ENCODE measurements at places on chromosomes 11 and 22.

- DNase-seq = no peak
These were observed 60.1 kb upstream of the GUCY1A2 start for GRCh38 chr11:107078375-107078774.

GRCh38 chr11:123454060-123454651, 24.1 kb downstream of the GRAMD1B start:
- DNase-seq = peak; percentile 53

DNA sequence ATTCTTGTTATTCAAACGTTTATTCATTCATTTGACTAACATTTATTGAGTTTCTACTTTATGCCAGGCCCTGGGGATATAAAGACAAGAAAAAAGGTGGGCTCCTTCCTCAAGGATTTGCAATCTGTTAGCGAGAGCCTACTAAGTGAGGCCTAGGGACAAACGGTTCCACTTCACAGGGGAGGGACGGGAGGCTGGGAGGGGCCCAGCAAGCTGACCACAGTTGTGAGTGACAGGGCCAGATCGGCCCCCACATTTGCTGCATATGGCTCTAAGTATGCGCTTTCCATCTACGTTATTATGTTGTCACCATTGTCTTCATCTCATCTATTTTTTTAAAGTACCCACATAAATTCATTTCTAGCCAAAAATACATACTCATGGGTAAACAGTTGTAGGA, 271.1 kb downstream of the BUD13 start:
- no peak for DNase-seq

DNA sequence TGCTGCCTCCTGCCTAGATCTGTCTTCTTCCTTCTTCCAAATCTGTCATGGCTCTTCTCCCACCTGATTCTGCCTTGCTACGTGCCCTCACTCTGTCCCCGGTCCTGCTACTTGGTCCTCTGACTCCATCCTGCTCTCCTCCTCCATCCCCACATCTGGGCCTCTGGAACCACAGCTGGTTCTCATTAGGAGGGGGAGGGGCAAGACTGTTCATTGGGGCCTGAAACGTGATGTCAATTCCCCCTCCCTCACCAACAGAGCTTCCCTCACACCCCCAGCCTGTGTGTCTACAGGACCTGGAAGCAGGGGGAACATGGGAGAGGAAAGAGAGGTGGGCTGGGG, 9.1 kb downstream of the DCHS1 start:
- DNase-seq = no peak

GRCh38 chr22:48746789-48747425, 1080.8 kb downstream of the BRD1 start:
- DNase-seq = no peak
